Thoracic aorta (tissue), 2 donors: ENCODE measurements at places on chromosomes 3 and 15.

DNA sequence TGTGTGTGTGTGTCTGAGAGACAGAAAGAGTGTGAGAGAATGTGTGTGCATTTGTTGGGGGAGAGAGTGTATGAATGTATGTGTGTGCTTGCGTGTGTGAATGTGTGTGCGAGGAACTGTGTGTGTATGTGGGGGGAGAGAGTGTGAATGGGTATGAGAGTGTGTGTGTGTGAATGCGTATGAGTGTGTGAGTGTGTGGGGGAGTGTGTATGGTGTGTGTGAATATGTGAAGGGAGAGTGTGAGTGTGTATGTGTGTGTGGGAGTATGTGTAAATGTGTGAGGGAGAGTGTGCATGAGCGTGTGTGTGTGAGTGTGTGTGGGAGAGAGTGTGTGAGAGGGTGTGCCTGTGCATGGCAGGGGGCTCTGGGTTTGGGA lies 79.8 kb upstream of the ABHD17C start:
- no peak for DNase-seq

GRCh38 chr3:128408693-128409623 lies 57.7 kb downstream of the DNAJB8 start:
- DNase-seq: no peak

DNA sequence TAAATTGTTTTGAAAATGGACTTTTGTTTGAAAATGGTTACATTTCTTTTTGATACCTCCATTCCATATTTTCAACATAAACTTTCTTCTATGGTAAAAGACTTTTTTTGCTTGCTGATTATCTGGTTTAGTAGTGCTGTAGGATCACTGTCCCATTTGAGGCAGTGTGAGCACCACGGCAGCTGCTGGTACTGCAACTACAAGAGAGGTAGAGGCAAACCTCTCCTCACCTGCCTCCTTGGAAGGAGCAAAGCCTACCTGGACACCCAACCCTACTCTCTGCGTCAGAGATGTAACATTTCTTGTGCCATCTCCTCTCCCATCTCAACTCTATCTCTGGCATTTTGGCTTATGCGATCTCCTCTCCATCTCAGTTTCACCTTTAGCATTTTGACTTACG lies 460.1 kb downstream of the SHQ1 start:
- DNase-seq: no peak

- DNase-seq: no peak
These were observed 58.1 kb downstream of the TMEM39A start for GRCh38 chr3:119405315-119405714.

DNA sequence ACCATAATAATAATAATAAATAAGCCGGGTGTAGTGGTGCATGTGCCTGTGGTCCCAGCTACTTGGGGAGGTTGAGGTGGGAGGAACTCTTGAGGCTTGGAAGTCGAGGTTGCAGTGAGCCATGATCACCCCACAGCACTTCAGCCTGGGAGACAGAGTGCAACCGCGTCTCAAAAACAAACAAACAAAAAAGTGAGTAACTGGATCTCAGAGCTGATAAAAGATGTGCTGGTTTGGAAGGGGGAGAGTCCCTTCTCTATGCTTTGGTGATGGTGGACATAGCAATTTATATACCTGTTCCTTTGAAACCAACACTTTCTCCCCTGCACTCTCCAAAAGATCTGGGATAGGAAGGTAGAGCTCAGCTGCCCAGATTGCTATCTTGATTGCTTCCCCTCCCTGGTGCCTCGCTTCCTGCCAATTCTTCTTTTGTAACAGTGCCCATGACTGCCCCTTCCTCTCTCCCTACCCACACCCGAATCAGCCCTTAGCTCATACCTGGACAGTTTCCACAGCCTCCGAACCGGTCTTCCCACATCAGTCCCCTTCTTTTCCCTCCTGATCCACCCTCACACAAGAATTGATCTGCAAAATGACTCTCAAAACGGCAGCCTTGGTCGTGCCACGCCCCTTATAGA lies 55.1 kb upstream of the UBE2E1 start:
- DNase-seq: no peak

DNA sequence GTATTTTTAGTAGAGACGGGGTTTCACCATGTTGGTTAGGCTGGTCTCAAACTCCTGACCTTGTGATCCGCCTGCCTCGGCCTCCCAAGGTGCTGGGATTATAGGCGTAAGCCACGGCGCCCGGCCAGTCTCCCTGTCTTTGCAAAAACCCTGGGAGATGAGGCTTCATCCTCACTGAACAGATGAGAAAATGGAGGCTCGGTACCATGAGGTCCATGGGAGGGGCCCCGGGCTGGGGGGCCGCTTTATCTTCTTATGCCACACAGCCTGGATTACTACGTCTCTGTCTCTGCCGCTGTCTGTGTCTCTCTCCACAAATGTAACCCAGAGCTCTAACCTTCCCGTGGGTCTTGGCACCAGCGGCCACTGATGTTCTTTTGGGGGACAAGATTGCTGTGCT lies 39.1 kb downstream of the ABTB1 start:
- DNase-seq: no peak

DNA sequence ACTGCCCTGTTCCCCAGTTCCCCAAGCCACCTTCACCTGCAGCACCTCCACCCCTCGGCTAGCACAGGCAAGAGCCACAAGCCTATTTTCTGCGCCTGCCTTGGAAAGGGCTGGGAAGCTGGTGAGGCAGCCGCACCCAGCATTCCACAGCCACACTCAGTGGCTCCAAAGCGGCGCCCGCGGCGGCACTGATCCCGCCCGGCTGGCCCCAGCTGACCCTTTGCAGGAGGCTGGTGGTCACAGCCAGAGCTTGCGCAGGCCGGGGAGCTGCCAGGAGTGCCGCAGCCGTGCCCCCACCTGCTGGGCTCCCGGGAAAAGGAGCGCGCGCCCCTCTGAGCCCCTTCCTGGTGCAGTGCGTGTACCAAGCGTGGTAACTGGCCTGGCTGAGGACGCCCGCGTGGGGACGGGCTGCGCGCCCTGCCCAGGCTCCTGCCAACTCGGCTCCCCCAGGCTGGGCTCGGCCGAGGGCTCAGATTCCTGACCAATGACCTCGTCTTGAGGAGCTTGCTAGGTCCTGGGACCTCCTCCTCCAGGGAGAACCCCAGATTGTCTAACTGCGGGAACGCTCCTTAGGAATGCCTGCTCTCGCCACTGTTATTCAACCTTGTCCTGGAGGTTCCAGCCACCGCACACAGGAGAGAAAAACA lies 13.3 kb downstream of the GRAMD2A start:
- no peak for DNase-seq

- DNase-seq: no peak
These were observed 100.6 kb downstream of the KLHL25 start for GRCh38 chr15:85694091-85694490.

- DNase-seq: no peak
These were observed 32.5 kb upstream of the ZNF445 start for GRCh38 chr3:44510000-44510368.

- DNase-seq: no peak
These were observed 26.1 kb downstream of the GOLGA6L2 start for GRCh38 chr15:23420806-23421575.

DNA sequence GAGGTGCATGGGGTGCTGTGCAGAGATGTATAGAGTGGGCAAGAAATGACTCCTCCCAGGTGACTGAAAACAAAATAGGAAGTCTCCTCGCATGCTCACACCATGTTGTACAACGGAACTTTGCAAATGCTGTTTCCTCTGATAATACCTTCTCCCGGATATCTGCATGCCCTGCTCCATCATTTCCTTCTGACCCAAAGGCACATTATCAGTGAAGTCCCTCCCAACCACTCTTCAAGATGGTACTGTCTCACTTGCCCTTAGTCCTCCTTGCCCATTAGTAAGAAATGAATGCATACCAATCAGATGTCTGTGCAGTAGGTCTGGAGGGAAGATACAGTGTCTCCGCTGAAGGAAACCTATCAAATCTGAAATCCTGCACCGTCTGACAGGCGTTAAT lies 12.0 kb downstream of the TMED3 start:
- DNase-seq: no peak

DNA sequence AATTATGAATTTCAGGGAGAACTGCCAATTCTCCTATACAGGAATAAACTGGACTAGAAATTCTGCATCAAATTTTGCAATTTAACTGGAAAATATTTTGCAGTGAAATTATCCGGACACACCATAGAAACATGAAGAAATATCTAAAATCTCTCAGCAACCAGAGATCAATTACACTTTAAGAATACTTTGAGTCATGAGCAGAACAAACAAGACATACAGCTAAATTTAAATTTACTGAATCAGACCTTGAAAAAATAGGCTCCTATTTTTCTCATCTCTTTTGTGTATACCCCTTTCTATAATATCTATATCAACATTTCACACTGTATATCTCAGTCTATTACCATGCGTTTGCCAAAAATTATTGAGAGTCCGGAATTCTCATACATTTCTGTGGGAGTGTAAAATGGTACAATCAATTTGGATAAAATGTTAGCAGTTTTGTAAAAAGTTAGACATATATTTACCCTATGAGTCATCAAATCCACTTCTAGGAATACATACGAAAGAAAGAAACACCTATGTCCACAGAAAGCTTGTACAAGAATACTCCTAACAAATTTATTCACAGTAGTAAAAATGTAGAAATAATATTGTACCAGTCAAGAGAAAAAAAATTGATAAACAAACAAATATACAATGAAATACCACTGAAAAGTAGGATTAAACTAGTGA lies 593.1 kb upstream of the NECTIN3 start:
- DNase-seq: no peak

DNA sequence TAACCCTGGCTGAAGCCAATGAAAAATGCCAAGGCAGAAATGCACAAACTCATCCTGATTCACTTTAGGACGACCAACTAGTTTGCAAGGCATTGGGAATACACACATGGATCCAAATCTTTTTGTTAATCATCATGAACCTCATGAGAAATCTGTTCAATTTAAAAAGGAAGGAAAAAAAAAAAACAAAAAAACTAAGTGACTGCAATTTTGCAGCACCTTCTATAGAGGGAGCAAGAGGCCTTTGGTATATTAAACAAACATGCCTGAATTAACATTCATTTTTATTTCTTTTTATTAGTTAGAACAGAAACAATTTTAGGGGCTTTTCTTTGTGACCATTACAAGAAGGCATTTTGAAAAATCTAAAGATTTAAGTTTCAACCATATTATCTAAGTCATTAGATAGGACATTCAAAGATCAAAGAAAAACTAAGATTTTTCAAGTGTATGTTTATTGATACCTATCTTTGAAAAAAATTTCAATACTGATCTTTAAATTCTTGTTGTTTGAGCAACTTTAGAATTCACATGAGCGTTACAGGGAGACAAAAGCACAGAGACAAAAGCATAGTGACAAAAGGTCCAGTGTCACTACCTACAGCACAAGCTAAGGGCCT lies 182.4 kb downstream of the CBLB start:
- no peak for DNase-seq

- DNase-seq: no peak
These were observed 178.8 kb downstream of the KLHL25 start for GRCh38 chr15:85615930-85616329.

- DNase-seq: no peak
These were observed 5.1 kb downstream of the MRPS25 start for GRCh38 chr3:15060029-15060428.

DNA sequence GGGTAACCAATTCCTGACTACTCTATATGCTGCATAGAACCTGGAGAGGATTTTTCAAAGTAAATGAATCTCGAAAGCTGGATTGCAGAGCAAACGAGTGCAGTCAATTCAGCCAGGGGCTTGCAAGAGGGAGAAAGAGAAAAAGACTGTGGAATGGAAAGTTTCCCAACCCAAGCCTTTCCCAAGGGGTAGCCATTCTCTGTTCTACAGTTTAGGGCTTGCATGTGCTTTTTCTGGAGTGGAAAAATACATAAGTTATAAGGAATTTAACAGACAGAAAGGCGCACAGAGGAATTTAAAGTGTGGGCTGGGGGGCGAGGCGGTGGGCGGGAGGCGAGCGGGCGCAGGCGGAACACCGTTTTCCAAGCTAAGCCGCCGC lies 511 bp upstream of the RARB start:
- no peak for DNase-seq

- no peak for DNase-seq
These were observed 95.5 kb upstream of the CHRNA7 start for GRCh38 chr15:31934821-31935220.

DNA sequence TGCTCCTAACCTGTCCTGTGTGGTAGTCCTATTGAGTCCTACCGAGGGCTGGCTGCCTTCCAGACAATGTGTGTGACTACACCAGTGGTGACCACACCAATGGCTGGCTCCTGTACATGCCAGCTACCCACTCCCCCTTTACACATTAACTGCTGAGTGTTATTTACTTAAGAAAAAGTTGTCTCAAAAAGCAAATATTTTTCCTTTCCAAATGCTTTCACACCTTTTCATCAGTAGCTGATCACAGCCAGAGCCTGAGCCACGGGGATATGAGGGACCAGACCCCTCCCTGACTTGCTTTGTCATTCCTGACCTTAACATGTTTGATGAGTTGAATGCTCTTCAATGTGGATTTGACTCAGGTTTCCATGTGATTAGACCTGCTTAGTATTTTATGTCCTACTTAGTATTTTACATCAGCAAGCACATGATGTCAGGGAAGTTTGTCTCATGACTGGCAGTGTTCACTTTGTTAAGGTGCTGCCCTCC lies 29.6 kb upstream of the GREM1 start:
- DNase-seq: no peak

- no peak for DNase-seq
These were observed 2.3 kb upstream of the MYL3 start for GRCh38 chr3:46865546-46865945.

DNA sequence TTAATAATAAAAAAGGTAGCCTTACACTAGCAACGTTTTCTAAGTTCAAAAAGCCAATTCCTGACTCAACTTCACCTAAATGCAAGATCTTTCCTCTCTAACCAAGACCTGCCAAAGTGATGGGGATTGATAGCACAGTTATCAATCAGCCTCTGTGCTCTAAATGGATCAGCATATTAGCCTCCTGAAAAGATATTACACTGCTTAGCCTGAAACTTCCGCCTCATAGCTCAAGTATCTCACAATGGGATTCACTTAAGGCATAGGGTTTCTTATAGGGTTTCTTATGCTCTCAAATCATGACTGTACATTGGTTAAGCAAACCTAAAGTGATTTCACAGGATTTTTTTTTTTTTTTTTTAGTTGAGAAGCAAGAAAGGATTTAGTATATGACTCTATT lies 436 bp upstream of the SLC9A9 start:
- no peak for DNase-seq
